CD4-positive, alpha-beta T cell treated with Interleukin-12 subunit alpha and Interleukin-12 subunit beta, for 1 hour (primary cell): ENCODE measurements at places on chromosomes 5 and 9.

GRCh38 chr5:53355931-53356330, 124.5 kb upstream of the FST start:
- no peak for DNase-seq

DNA sequence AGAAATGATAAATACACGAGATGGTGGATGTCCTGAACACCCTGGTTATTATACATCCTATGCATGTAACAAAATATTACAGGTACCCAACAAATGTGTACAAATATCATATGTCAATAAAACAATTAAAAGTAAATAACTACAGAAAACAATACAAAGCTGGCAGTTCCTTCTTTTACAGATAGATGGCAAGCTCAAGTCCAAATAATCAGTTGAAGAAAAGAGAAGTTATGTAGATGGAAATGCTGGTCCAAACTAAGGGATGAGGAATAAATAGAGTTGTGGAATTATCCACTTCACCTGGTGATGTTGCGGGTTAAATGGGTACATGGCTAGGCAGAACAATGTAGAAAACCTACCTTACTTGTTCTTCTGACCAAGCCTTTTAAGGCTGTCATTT, 79.4 kb downstream of the PALM2AKAP2 start:
- no peak for DNase-seq

- no peak for DNase-seq
These were observed 294.2 kb upstream of the PTGER4 start for GRCh38 chr5:40385544-40385943.

DNA sequence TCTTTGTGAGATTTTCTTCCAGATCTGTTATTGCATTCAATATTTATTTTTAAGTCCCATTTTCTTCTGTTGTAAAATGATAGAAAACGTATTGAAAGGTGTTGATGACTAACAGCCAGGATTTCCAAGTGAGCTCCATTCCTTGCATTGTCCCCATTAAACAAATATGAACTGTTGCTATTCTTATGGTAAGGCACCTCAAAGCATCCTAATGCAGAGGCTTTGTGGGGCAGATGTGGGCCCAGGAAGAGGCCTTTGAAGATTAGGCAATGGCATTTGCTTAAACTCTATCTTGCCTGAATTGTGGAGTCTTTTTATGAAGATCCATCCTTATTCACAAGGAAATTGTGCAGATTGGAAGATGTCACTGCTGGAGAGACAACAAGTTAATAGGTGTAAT, 38.9 kb downstream of the NTRK2 start:
- no peak for DNase-seq

- DNase-seq: no peak
These were observed 12.3 kb downstream of the DCAF10 start for GRCh38 chr9:37812773-37813379.

GRCh38 chr9:35470894-35471293, 19.0 kb upstream of the RUSC2 start:
- DNase-seq: no peak

DNA sequence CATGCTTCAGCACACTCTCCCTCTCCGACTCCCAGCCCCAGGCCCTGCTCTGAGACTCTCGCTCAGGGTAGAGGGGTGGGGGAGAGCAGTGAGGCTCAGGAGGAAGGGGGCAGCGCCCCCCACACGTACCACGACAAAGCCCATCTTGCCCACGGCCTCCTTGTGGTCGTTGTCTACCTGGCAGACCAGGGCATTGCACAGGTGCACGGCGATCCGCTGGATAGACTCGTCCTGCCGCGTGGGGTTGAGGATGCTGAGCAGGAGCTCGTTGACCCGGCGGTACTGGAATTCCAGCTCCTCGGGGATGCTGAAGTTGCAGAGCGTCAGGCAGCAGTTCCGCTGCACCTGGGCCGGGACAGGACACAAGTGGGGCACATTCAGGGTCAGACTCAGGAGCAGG, 18.5 kb upstream of the ZDHHC12 start:
- no peak for DNase-seq

DNA sequence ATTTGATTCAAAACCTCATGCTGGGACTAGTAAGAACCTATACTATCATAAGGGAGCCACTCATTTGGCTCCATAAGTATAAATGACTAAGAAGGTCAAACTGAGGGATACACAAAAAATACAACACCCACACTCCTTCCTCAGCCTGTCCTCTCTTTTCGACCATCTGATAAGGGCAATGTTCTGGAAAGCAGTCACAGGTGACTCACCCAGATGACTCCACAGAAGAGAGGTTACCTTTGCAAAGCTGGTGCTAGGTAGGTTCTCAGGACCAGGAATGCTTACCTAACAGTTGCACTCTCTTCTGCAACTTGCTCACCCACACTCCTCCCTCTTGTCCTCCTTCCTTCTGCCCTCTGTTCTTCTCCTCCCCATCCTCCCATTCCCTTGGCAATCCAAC, 32.9 kb downstream of the LHFPL2 start:
- DNase-seq: no peak

DNA sequence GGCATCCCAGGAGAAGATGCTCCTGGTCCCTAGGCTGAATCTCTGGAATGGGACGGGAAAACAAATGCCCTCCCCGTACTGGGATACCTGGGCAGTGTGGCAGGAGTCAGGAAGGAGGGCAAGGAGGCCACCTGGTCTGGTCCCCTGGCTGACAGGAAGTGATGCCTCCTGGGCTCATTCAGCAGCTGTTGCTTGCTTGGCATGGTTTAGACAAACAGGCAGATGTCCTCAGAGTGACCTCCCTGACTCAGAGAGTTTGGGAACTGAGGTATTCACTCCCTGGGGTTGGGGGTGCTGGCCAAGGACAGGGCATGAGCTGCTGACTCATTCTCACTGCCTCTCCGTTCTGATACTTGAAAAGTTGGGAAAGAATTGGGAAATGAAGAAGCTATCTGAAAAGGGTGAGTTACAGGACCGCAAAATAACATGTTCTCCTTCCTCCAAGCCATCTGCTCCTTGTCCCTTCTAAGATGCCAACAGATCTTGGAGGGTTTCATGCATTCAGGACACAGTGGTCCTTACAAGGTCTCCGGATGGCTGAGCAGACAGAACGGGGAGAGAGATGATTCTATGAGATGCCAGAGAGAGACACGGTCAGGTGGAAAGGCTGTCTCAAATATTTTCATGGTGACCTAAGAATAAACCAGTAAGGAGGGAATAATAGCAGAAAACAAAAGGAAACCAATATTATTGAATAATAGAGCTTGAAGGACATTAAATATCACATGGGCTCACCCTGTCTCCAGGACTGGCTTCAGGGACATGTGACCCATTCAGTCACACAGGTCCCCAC, 534.5 kb downstream of the BNC2 start:
- DNase-seq: no peak

- no peak for DNase-seq
These were observed 41.4 kb downstream of the UBAP1 start for GRCh38 chr9:34220218-34220617.

DNA sequence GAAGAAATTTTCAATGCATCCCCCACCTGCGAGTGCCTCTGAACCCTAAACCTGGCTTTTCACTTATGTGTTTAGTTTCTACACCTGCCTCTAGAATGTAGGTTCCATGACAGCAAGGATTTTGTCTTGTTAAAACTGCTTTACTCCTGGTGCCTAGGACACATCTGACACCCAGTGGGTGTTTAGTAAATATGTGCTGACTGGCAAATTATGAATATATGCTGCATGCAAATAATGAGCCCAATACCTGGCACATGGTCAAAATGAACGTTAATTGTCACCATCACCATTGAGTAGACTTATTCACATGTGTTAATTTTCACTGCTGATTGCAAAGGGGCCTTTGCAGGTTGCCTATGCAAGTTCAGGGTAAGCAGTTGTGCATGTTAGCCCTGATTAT, 249.9 kb upstream of the WWC1 start:
- DNase-seq: no peak

DNA sequence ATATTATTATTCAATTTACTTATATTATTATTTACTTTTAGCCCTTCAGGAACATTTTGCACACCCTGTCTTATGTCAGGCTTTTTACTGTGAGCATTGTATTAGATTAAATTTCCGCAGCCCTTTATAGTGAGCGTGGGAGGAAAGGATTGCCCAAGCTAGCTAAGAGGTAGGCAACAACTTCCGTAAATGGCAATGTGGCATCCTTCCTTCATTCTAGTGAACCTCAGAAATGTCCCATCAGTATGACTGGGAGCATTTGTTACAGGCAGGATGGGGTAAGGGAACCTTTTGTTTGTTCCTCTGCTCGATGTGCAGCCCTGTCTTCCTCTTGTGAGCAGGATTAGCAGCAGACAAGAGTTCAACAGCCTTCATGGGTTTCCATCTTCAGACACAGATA, 6.2 kb upstream of the CD180 start:
- no peak for DNase-seq

GRCh38 chr9:87602933-87603643, 105.4 kb downstream of the DAPK1 start:
- no peak for DNase-seq

DNA sequence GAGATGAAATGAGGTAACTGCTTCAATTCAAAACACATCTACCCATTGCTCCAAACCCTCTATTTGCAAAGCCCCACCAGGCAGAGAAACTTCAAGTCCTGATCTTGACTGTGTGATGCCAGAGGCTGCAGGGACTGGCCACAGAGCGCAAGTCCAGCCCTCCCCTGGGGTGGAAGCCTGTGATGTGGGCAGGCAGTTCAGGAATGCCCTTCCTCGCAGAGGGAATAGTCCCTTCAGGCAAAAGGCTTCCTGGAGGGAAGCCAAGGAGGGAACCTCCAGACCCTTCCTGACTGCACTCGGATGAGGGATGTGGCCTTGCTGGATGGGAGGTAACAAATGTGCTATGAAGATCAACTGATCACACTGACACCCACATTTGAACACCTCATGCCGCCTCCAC, 131.2 kb downstream of the SLIT3 start:
- no peak for DNase-seq

GRCh38 chr9:134258332-134258731, 67.9 kb upstream of the RXRA start:
- no peak for DNase-seq

DNA sequence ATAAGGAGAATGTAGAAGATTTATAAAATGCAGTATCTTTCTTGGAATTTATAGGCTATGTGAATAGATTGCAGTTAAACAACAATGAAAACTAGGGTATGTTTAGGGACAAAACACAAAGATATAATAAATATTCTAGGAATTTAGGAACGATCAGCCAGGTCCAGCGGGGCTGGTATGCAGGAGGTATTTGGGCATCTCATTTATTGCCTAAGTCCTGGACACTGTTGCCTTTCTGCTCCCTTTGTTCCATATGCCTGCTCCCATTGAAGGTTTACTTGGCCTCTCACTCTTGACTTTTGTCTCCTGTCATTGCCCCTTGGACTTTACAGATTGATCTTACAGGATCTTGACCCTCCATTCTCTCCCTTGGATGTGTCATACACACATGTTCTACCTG, 55.9 kb downstream of the SNX24 start:
- DNase-seq: no peak

DNA sequence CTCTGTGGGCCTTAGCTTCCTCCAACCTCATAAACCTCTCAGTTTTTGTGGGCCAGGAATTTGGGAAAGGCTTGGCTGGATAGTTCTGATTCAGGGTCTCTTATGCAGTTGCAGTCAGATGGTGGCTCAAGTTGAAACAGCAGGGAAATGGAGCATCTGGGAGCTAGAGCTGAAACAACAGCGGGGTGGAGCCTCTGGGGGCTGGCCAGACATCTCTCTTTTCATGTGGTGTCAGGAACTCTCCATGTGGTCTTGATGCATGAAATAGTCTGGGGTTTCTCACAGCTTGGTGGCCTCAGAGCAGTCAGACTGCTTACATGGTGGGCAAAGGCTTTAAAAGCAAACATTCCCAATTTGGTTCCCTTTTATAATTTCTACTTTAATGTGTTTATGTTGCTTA, 13.5 kb downstream of the ZNF346 start:
- DNase-seq: no peak

DNA sequence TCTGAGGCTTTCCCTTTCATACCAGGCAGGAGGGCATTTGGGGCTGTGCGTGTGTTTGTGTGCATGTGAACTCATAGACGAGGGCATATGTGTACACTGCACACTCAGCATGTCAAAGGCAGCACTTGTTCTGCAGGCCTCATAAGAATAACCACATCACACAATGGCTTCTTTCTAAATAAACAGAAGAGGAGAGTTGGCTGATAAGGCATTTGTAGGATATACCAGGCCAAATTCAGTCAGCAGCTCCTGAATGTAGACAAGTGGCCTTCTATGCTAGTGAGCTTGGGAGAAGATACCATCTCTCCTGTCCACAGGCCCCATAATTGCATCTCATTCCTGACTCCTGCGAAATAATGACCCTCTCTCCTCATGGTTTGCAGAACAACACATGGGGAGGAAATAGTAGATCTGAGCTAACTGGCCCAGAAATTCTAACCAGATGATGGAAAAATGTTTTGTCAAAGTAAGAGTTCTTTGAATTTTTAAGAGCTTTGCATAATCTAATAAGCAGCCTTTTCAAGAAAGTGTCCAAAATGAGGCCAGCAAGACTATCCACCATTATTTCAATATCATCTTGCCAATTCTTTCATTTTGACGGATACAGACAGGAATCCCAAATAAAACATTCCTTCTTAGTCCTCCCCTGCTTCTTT, 60.5 kb upstream of the GAS1 start:
- DNase-seq: no peak

GRCh38 chr5:31972558-31972957, 201.6 kb downstream of the GOLPH3 start:
- no peak for DNase-seq

- no peak for DNase-seq
These were observed 141.6 kb upstream of the SPRY4 start for GRCh38 chr5:142466195-142466971.

- DNase-seq: no peak
These were observed 2.2 kb upstream of the GLRX start for GRCh38 chr5:95824747-95825146.

DNA sequence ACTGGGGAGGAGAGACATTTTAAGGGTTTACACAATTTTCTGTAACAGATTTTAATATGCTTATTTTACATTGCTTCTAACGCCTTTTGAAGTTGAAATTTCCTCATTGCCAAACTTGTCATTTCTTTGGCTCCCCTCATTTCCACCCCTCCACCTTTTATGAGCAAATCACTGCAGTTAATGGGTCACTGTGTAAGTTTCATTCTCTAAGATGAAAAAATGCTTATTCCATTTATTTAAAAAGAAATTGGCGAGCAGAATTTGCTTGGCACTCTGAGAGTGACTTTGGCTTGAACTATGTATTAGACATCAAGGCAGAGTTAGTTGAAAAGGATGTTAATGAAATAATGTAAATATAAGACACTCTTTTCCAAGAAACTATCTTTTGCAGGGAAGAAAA, 66.6 kb downstream of the ITGA1 start:
- DNase-seq: no peak

- no peak for DNase-seq
These were observed 44.1 kb downstream of the GAS1 start for GRCh38 chr9:86902991-86903733.
